ENCODE measurements at places on chromosomes 3 and 15.

DNA sequence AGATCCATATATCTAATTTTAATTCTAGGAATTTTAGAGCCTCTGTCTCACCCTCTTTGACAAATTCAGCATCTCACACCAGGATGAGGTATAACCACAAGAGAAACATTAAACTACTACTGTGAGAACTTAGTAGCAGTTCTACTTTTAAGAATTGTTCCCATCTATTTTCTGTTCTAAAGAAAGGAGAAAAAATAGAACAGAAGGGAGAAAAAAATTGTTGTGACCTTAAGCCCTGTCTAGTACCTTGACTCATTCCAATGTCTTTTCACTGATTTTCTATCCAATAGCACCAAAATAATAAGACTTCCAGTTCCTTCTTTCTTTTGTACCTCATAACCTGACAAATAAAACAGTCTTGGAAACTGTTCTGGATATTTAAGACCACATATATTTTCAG lies 37.0 kb downstream of the FRMD5 start:
- DNase-seq, result no peak

GRCh38 chr3:79874646-79875045 lies 106.8 kb upstream of the ROBO1 start:
- DNase-seq, result no peak

DNA sequence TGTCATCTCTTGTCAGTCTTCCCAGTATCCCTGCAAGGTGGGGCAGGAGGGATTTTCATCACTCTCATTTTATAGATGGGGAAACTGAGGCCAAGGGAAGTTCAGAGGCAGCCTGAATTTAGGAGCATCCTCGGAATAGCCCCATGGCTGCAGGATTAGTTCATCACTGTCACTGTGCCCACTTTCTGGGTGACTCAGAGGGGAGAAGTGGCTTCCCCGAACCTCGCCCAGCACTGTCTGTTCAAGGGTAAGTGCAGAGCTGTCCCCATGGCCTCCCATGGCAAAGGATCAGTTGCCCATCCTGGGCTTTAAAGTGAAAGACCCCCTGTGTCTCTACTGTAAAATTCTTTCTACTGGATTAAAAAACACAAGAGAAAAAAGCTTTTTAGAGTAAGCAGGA lies 60.0 kb upstream of the SEC13 start:
- DNase-seq, result no peak

DNA sequence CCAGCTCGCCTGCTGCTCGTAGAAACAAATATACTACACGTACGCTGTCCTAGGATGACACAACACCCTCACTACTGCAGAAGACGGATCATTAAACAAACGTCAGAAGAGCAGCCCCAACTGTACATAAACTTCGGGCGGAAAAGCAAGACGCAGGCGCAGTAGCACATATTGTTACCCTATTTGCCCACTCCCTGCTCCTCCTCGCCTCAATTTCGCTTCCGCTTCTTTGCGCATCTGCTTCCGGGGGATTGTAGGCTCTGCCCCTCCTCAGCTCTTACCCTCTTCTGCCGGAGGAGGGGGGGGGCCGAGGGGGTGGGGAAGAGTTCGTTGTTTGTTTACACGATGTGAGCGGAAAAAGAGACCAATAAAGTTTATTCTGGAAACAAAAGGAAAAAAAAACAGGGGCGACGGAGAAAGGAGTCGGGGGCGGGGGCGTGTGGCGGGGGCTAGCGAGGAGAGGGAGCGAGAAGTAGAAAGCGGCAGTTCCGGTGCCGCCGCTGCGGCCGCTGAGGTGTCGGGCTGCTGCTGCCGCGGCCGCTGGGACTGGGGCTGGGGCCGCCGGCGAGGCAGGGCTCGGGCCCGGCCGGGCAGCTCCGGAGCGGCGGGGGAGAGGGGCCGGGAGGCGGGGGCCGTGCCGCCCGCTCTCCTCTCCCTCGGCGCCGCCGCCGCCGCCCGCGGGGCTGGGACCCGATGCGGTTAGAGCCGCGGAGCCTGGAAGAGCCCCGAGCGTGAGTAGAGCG lies at the start of gene PIK3CA:
PIK3CA (plus strand) TSS at position 485 of the 743 bp plus-strand sequence. CDS start 50,469 bp downstream, outside the sequence.
- DNase-seq, result peak; percentile 97

DNA sequence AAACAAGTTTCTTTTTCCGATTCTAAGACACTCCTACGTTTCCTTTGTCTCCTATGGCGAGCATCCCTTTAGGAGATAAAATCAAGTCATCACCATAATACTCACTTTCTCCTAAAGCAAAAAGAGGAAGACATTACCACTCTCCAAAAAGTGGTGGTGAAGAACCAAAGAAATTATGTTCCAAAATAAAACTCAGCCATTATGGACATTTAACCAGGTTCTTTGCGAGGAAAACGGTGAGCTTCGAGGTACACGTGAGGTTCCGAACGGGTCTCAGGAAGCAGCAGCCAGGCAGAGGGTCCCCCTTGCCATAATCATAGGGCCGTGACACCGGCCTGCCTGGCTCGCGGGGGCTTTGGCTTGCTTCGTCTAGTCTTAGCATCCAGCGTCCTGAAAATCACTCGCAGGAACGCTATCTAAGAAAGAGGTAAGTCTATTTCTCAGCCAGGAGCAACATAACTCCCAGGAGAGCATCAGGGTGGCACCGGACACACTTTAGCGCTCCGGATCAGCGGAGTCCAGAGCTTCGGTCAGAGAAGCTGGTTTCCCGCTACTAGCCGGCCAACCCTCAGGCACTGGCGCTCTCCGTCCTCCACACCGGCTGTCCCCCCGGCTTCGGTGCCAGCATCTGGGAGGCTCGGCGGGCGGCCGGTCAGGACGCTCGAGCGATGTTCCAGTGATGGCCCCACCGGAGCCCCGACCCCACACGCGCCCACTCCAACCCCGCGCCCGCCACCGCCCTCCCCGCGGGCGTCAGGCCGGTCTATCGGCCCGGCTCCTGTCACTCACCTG lies 581 bp downstream of the IP6K1 start:
- no peak for DNase-seq
